Endothelial cell of umbilical vein (primary cell): ENCODE measurements at places on chromosomes 16 and 17. TPM values are rescaled to one million over a fixed set of nuclear protein-coding genes. Genes with fewer than 3 reads are reported as not detected.

MYH1 gene
- not detected in 2 replicates for total RNA-seq

KREMEN2 gene
- not detected in 2 replicates for total RNA-seq

TNFSF13 gene
- total RNA-seq = 3.7 and 5.4 TPM in 2 replicates

FAHD1 gene
- total RNA-seq = 27.9 and 44.8 TPM in 2 replicates

STH gene
- not detected in 2 replicates for total RNA-seq

HOXB3 gene
- total RNA-seq = 45.0 and 56.6 TPM in 2 replicates

ATP1B2 gene
- total RNA-seq = not detected in 2 replicates

ZNF771 gene
- 10.3 and 11.7 TPM in 2 replicates for total RNA-seq

SLC2A4 gene
- 0.23 TPM in 1 of 2 replicates, not detected in the other for total RNA-seq

ATP2C2 gene
- total RNA-seq = not detected in 2 replicates

TBC1D24 gene
- total RNA-seq = 17.3 and 22.8 TPM in 2 replicates

CES5A gene
- not detected in 2 replicates for total RNA-seq

SLC13A2 gene
- not detected in 2 replicates for total RNA-seq

KRTAP17-1 gene
- not detected in 2 replicates for total RNA-seq

GRIN2A gene
- total RNA-seq = not detected in 2 replicates

KRTAP4-3 gene
- total RNA-seq = not detected in 2 replicates

BICDL2 gene
- not detected in 2 replicates for total RNA-seq
